NCI-H2081 (cell line): ENCODE measurements at places on chromosomes 16 and 17.

GRCh38 chr16:55120408-55120807 is 189.7 kb downstream of the IRX5 start:
- no peak for DNase-seq

- no peak for DNase-seq
Measured at GRCh38 chr17:77579682-77580081, 378.8 kb upstream of the TNRC6C start.

- no peak for DNase-seq
Measured at GRCh38 chr16:10943064-10943353, 741 bp upstream of the DEXI start.

GRCh38 chr17:78058001-78058400 is 70.6 kb downstream of the TMC6 start:
- peak; percentile 71 for DNase-seq

GRCh38 chr17:62981933-62982332 is 15.9 kb downstream of the TANC2 start:
- DNase-seq = no peak

GRCh38 chr17:37135576-37135975 is 186.8 kb downstream of the AATF start:
- no peak for DNase-seq

GRCh38 chr17:79295307-79295706 is 220.7 kb downstream of the ENGASE start:
- no peak for DNase-seq

GRCh38 chr17:66152756-66153155 is 39.2 kb downstream of the CEP112 start:
- DNase-seq = no peak

DNA sequence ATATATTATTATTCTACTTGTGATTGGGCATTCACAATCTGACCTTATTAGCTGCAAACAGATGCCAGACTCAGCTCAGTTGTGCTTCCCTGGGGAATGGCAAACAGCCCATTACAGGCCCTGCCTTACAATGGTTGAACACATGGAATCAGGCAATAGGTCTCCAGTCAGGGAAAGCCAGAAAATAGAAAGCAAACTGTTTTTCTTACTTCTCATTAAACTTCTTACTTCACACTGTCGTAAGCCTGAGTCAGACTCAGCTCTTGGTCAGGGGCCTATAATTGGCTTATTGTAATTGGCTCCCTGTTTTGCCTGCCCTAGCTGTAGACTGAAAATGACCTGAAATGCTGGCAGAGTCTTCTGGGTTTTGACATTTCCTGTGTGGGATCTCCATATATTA is 77.0 kb upstream of the CA10 start:
- no peak for DNase-seq

DNA sequence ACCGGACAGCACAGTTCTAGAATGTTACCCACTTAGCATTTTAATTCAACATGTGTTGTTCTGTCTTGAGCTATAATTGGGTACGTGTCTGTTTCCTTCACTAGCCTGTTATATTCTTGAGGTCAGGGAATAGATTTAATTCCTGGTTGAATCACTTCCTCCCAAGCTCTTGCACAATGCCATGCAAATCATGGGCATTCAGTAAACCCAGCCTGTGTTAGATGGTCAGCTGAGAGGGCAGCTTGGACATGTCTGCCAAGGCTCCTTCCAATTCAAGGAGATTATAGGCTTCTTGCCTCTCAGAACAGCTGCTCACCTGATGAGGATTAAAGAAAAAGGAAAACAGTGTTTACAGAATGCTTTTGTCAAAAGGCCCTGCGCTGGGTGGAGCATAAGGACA is 12.6 kb downstream of the C1QTNF1 start:
- DNase-seq = no peak

DNA sequence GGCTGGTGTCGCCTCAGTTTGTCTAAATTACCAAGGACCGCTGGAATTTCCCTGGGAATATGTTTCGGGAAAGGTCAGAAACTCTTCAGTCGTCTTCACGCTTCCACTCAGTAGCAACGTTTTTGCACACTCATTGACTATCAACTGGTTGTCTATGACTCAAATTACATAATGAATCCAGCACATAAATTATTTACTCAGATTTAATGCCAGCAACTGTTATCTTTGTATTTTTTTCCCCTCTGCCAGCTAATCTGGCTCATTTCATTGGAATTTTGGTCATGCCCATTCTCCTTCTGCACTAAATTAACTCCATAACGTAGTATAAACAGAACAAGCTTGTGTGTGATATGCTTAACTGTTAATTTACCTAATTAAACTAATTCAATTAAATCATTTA is 372.7 kb upstream of the ZFHX3 start:
- no peak for DNase-seq

DNA sequence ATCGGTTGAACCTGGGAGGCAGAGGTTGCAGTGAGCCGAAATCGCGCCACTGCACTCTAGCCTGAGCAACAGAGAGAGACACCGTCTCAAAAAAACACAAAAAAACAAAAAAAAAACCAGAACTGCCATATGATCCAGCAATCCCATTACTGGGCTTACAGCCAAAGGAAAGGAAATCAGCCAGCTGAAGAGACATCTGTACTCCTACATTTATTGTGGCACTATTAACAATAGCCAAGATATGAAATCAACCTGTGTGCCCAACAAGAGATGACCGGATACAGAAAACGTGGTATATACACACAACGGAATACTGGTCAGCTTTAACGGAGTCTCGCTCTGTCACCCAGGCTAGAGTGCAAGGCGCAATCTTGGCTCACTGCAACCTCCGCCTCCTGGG is 14.6 kb downstream of the FANCA start:
- DNase-seq = no peak

DNA sequence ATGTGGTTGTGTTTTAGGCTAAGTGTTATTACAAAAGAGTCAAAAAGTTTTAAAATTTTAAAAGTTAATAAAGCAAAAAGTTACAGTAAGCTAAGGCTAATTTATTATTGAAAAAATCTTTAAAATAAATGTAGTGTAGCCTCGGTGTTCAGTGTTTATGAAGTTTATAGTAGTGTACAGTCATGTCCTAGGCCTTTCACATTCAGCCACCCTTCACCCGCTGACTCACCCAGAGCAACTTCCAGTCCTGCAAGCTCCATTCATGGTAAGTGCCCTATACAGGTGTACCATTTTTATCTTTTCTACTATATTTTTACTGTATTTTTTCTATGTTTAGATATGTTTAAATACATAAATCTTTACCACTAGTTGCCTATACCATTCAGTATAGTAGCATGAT is 98.5 kb upstream of the RPRML start:
- DNase-seq = no peak

DNA sequence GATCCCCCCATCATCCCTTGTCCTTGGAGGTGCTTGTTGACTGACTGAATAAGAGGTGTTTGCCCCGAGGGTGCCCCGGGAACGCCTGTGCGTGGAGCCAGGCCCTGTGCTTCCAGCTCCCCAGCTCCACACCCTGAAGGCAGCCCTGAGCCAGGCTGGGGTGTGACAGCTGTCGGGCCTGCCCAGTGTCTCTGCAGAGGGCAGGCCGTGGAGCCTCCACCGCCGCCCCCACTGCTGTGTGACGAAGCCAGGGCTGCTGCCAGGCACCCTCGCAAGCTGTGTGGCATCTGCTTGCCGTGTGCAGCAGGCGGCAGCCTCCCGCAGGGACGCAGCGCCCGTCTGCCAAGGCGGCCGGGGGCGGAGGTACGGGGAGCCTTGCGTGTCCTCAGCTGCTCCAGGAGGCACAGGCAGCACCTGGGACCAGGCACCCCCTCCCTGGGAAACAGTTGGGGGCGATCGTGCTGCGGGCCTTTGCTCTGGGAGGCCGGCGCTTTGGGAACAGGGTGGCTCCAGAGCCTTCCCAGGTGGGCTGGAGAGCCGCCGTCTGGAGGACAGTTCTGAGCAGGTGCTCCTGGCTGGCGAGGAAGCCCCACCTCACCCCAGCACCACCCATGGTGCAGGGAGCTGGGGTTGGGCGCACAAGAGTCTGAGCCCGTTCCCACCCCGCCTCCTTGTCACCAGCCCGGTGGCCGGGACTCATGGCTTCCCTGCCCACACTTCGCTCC is 26.6 kb downstream of the GSE1 start:
- peak; percentile 86 for DNase-seq

- no peak for DNase-seq
Measured at GRCh38 chr16:25279491-25279890, 21.8 kb upstream of the ZKSCAN2 start.

- DNase-seq = no peak
Measured at GRCh38 chr17:2035541-2036488, 5.9 kb downstream of the DPH1 start.

DNA sequence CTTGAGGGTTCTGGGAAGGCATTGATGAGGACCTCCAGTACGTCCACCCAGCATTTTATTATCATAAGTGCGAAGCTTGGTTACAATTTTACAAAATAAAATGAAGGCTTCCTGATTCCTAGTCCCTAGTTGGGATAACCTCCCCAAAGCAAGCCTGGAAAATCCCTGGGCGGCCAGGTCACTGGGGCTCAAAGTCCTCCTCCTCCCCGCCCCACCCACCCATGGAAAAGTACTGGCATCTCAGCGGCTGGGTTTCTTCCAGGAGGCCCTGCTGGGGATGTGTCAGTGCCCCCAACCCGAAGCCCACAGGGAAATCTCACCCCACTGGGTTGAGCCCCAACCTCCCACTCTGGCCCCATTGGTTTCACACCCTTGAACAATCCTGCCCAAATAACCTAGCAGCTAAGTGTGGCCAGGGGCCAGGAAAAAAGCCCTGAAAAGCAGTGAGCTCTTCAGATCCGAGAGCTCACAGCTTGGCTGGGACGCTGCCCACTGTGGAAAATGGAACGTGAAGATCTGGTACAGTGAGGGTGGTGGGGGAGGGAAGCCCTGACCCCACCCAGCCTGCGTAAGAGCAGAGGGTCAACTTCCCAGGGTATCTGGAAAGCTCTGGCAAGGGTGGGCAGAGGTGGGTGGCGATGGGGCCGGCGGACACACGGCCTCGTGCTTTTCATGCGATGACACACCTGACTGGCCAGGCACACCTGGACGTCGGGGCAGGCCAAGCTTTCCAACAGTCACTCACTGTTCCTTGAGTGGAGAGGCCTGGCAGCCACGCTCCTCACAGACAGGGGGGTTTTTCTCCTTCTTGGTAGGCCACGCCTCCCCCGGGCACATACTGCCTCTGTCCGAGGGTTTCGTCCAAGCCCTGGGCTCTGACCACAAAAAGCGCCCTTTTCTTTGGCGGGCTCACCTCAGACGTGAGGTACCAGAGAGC is 324.5 kb downstream of the SOX9 start:
- DNase-seq = no peak

GRCh38 chr16:74999219-74999608 is 390 bp downstream of the ZNRF1 start:
- DNase-seq = no peak

GRCh38 chr17:79020631-79021301 is 3.2 kb upstream of the C1QTNF1 start:
- no peak for DNase-seq

GRCh38 chr17:19670908-19671307 is 22.4 kb downstream of the ALDH3A2 start:
- DNase-seq = no peak

GRCh38 chr16:31265329-31266245 is 5.8 kb downstream of the ITGAM start:
- no peak for DNase-seq

GRCh38 chr17:58539698-58540097 is 25.3 kb upstream of the MTMR4 start:
- no peak for DNase-seq

GRCh38 chr16:3643095-3643730 is 11.3 kb upstream of the DNASE1 start:
- DNase-seq = no peak

DNA sequence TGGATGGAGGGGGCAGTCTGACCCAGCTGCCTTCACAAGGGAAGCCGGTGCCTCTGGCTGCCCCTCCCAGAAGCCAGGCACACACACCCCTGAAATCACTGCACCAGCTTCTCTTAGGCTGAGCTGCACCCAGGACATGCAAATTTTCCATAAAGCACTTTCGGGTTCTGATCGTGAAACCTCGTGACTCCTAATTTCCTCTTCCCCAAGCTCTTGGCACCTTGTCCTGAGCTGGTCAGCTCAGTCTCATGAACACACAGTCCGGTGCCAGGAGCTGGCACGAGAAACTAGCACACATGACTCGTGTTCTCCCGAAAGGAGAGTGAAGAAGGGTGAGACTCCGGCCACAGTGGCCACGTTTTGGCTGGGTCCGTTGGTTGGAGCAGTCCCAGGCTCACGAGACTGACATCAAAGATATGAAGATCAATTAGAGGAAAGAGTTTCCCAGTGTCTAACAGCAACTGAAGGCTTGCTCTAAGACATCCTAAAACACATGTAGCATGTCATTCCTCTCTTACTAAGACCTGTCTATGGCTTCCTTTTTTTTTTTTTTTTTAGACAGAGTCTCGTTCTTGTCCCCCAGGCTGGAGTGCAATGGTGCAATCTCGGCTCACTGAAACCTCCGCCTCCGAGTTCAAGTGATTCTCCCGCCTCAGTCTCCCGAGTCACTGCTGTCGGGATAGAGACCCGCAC is 9.2 kb upstream of the ABR start:
- no peak for DNase-seq

GRCh38 chr16:49844359-49844758 is 11.6 kb downstream of the ZNF423 start:
- no peak for DNase-seq

DNA sequence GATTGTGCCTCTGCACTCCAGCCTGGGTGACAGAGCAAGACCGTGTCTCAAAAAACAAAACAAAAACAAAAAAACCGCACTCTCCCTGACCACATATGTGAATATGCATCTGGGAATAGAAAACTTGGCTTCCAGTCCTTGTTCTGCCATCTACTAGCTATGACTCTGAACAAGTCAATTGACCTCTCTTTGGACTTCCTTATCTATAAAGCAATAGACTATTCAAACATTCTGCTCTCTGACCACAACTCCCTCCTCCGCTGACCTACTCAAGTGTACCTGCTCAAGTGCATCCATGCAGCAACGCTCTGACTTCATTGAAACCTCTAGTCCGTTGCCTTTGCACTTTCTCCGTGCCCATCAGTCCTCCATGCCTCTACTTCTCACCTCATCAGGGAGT is 52.6 kb upstream of the KDM6B start:
- no peak for DNase-seq

- no peak for DNase-seq
Measured at GRCh38 chr17:7406235-7406825, 1.3 kb upstream of the NLGN2 start.

DNA sequence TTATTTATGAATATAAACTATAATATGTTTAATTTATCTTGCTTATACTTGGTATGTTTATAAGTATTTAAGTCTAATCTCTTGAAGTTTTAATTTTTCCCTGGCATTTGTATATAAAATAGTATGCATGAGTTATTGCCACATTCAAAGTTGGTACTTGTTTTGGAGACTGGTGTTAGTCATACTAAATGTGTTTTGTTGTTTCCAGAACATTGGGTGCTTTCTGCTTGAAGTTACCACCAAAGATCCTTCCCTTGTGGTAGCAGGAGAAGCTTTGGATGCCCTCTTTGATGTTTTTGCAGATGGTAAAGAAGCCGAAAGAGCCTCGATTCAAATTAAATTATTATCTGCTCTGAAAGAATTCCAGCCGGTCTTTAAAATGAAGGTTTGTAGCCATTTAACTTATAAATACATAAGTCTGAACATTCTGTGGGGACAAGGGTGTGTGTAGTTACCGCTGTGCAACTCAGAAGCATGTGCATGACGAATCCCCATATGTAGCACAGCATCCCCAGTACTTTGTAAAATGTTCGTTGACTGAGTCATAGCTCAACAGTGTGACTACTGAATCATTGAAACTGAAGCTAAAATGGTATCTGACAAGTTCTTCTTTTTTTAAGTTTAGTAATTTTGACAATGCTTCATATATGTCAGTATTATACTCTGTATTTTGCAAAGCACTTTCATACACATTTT is 36.4 kb downstream of the HEATR3 start:
- DNase-seq = no peak

- peak; percentile 37 for DNase-seq
Measured at GRCh38 chr16:12271006-12271405, 294.5 kb downstream of the SNX29 start.

- DNase-seq = no peak
Measured at GRCh38 chr17:13947499-13947898, 121.8 kb upstream of the COX10 start.
